T-cell (primary cell): ENCODE measurements at places on chromosomes 5 and 9. TPM values are rescaled to one million over a fixed set of nuclear protein-coding genes. Genes with fewer than 3 reads are reported as not detected.

The MYOZ3 gene
- not detected for total RNA-seq

The IRX1 gene
- total RNA-seq, result not detected

The PCDHGA7 gene
- total RNA-seq, result 0.19 TPM

The UHRF2 gene
- 125 TPM for total RNA-seq

The CDHR2 gene
- total RNA-seq, result 3.1 TPM

The CAMK2A gene
- total RNA-seq, result not detected

The C1QTNF2 gene
- total RNA-seq, result not detected

The FRRS1L gene
- 0.03 TPM for total RNA-seq

The SPATA31A3 gene
- total RNA-seq, result not detected

The TAF11L12 gene
- total RNA-seq, result not detected

The SPATA31C1 gene
- total RNA-seq, result not detected

The SEMA5A gene
- total RNA-seq, result 1.5 TPM

The ACSL6 gene
- 42.9 TPM for total RNA-seq

The GARNL3 gene
- total RNA-seq, result 5.7 TPM

The IL4 gene
- not detected for total RNA-seq

The FAM151B gene
- not detected for total RNA-seq

The PRLR gene
- not detected for total RNA-seq

The ABO gene
- not detected for total RNA-seq

The HAND1 gene
- total RNA-seq, result not detected

The RANBP17 gene
- total RNA-seq, result 0.62 TPM

The CDX1 gene
- total RNA-seq, result not detected

The FOXD4L4 gene
- total RNA-seq, result 0.41 TPM

The RAB3C gene
- total RNA-seq, result not detected

The ECPAS gene
- 50.5 TPM for total RNA-seq

The ADGRV1 gene
- total RNA-seq, result 0.68 TPM

The SPAG8 gene
- total RNA-seq, result 7.1 TPM

The ANKHD1 gene
- 200 TPM for total RNA-seq

The FAM219A gene
- total RNA-seq, result 10.7 TPM

The CYSRT1 gene
- total RNA-seq, result 0.53 TPM

The IL33 gene
- not detected for total RNA-seq

The RUFY1 gene
- total RNA-seq, result 40.1 TPM

The GRIN1 gene
- not detected for total RNA-seq

The IL7R gene
- total RNA-seq, result 794 TPM

The SHOC1 gene
- total RNA-seq, result not detected

The RNF183 gene
- 0.73 TPM for total RNA-seq

The ADGRD2 gene
- not detected for total RNA-seq

The NUTM2F gene
- not detected for total RNA-seq

The CD180 gene
- total RNA-seq, result 0.73 TPM

The STKLD1 gene
- total RNA-seq, result 1.1 TPM

The FAM169A gene
- total RNA-seq, result 12.5 TPM

The CNTLN gene
- total RNA-seq, result 0.13 TPM

The SH3RF2 gene
- total RNA-seq, result 0.75 TPM

The PDLIM7 gene
- total RNA-seq, result 12.8 TPM

The GRXCR2 gene
- not detected for total RNA-seq

The COL5A1 gene
- 2.3 TPM for total RNA-seq

The MAMDC4 gene
- 3.7 TPM for total RNA-seq

The HRH2 gene
- total RNA-seq, result 2.9 TPM

The FREM1 gene
- 0.51 TPM for total RNA-seq

The PDGFRB gene
- total RNA-seq, result 1.6 TPM

The GMCL2 gene
- total RNA-seq, result not detected

The DOLPP1 gene
- total RNA-seq, result 6.0 TPM

The ARHGEF39 gene
- 0.12 TPM for total RNA-seq

The MATR3 gene
- 200 TPM for total RNA-seq

The C5orf52 gene
- not detected for total RNA-seq
